ENCODE measurements at places on chromosomes 11 and 22.

- no peak for DNase-seq
Measured at GRCh38 chr11:102012946-102013345, 34.3 kb upstream of the CFAP300 start.

DNA sequence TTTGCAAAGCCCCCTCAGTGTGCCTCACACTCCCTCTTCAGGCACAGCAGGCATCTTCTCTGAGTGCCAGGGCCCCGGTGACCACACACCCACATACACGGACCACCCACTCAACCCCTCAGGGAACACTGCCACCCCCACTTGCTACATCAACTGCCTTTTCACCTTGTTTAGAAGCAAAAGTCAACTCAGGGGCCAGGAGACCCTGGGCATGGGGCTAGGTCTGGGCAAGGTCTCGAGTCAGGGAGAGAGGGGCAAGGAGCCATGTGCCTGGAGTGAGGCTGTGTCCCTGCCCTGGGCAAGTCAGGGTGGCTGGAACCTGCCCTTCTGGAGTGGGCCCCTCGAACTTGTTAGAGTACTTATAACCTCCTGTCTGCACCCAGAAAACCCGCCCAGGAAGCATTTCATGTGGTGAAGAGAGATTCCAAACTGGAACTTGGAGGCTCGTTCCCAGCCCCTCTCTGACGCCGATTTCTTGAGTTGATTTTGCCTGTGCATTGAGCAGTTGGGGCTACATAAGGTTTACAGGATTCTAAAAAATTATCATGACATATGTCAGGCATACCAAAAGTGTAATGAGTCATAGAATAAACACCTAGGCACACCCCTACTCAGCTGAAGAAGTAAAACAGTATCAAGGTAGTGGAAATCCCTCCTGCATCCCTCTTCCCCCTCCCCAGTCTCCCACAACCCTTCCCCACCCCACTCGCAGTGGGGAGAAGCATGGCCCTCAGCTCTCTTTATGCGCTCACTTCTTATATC, 74.3 kb downstream of the MYEOV start:
- DNase-seq: no peak

GRCh38 chr22:31526270-31526669, 29.9 kb downstream of the SFI1 start:
- DNase-seq: no peak

DNA sequence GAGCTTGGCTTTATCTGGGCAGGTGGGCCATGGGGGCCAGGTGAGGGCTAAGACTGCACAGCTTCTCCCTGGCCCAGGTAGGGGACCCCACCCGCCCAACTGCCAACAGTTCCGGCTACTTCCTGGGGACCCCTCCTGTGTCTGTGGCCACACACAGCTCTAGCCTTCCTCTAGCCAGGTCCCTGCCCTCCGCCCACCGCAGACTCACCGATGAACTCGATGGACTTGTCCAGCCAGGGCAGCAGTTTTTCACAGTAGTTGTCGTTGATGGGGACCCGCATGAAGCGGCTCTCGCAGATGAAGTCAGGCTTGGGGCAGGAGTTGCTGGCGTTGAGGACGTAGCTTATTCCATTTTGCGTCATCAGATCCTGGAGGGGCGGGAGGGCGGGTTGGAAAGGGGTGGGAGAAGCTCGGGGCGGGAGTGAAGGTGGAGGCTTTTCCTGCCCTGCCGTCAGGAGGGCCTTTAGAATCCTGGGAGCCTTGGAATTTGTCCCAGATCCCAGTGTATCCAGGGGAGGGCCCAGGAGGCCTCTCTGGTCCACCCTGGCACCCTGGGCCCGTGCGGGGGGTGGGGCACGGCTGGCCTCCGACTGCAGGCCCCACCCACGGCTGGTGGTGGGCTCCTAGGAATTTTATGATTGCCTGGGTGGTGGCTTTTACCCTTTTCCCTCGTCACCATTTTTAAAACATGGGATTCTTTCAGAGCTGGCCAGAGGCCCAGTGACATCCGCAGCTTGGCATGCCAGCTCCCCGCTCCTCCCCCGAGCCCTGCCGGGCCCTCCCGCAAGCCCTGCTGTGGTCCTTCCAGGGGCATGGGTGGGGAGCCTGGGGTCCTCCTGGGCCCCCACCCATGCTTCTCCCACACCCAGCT, 13.9 kb downstream of the DUSP8 start:
- DNase-seq: no peak

DNA sequence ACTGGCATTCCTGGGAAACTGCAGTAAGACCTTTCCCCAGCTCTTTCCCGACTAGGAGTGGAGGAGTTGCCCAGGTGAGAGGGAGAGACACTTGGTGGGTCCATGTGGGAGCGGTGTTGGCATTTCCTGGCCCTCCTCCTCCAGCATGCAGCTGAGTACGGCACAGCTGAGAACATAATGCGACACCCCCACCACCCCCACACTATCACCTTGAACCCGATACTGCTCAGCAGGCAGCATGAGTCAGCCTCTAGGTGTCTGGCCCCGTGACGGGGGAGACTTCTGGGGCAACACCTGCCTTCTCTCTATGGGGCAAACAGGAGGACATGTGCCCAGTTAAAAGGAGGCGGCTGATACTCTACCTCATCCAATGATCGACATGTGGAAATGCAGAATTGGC, 64.4 kb downstream of the PKNOX2 start:
- no peak for DNase-seq

- DNase-seq: no peak
Measured at GRCh38 chr22:39301926-39302325, 17.5 kb downstream of the RPL3 start.

GRCh38 chr22:19222242-19223005, 43.9 kb upstream of the SLC25A1 start:
- DNase-seq: no peak

- DNase-seq: no peak
Measured at GRCh38 chr11:125157118-125157733, 7.3 kb upstream of the PKNOX2 start.

DNA sequence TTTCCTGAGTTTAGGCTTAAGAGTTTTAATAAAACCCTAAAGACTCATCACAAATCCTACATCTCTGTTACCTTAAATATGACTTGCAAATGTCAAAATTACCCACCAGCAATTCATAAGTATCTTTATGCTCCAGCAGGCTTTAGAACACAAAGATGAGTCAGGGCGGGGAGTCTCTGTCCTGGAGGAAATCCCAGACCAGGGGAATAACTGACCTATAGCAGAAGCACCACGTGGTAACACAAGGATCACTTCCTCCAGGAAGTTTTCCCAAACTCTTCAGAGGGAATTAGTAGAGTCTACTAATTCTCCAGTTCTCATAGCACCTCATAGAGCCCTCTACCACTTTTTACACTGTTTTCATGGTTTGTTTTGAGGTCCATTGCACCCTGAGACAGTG, 217.0 kb downstream of the NAV2 start:
- no peak for DNase-seq

- DNase-seq: no peak
Measured at GRCh38 chr11:27841023-27841422, 140.8 kb upstream of the BDNF start.

DNA sequence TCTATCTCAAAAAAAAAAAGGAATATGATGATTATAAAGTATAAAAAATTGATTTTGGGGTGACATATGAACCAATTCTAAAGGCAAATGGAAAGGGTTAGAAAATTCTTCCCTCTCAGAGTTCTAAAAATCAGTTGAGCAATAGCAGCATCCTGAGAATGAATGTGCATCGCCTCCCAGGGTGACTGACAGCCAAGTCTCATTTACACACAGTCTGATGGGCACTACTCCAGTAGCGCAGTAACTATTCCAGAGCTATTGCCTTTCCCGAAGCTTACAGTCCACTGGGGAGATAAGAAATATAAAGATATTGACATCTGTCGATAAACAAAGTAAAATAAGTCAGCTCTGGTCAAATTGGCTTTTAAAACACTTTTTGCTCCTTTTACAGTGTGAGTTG, 32.3 kb upstream of the SORL1 start:
- DNase-seq: no peak

DNA sequence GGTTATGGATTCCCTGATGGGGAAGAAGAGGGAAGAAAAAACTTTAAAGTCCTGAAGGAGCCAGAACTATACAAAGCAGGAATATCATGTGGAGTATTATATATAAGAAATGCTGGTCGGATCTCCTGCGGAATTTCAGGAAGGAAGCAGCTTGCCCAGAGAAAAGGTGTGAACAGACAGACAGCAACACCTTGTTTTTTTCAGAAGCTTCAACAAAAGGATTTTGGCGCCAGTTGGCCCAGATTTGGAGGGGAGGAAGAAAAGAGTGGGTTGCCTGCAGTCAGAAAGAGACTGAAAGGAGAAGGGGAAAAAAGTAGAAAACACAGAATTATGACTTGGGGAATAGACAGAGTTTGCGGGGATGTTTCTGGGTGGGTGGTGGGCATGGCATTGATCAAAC, 45.2 kb downstream of the SEZ6L start:
- no peak for DNase-seq

- DNase-seq: no peak
Measured at GRCh38 chr22:36267058-36267457, 14.1 kb downstream of the APOL1 start.

GRCh38 chr11:12211331-12212065, 101.1 kb downstream of the MICAL2 start:
- no peak for DNase-seq

DNA sequence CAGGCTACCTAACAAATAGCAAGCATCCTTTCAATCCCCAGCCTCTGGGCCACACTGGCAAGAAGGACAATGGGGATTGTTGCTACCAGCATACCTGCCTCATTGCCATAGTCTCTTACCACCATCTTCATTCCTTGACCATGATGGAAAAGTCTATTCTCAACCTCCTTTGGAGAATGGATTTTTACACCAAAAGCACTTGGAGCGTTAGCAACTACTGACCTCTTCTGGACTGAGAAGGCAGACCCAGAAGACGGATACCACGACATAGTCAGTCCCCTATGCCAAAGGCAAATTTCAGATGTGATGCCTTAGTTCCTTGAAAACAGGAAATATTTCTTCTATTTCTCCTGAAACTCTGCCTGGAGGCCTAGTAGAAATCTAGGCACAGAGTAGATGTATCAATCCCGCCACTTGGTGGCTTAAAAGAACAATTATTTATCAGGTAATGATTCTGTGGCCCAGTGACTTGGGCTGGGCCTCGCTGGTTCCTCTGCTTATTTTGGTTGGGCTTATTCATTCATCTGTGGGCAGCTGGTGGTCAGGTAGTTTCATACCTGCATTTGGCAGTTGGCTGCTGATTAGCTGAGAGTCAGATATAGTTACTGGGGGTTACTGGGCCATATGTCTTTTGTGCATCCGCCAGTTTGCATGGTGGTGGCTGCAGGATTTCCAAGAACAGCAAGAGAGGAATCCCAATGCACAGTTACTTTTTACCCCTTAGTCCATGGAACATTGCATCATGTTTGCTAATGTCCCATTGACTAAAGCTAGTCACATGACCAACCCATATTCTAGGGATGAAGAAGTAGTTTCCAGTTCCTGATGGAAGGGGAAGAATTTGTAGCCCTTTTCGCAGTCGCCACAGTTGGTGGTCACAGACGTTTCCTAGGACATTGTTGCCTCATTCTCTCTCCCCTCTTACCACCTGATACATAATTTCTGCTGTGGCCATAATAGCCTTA, 75.2 kb downstream of the DHCR7 start:
- DNase-seq: no peak

DNA sequence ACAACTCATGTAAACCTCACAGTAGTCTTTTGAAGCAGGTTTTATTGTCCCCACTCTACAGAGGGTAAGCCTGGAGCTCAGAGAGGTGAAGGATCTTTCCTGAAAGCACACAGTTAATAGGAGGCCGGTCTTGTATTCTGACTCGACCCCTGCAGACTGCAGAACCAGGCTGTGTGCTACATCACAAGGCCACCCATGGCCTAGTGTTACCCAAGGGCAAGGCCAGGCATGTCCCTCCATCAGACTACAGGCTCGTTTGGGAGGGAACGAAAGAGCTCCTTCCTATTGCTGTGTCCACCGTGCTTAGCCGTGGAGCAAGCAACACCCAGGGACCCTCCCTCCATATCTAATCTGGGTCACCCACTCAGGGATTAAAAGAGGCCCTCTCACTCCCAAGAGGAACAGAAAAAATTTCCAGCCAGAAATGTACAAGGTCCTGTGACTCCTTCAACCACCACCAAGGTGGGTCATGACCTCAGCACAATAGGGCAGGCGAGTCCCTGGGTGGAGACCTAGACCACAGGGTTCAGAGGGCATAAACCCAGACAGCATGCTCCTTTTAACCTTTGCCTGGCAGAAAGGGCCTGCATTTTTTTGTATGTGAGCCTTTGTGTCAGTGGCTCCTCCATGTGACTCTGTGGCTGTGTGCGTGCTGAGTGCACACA, 6.3 kb upstream of the SMIM35 start:
- DNase-seq: no peak

DNA sequence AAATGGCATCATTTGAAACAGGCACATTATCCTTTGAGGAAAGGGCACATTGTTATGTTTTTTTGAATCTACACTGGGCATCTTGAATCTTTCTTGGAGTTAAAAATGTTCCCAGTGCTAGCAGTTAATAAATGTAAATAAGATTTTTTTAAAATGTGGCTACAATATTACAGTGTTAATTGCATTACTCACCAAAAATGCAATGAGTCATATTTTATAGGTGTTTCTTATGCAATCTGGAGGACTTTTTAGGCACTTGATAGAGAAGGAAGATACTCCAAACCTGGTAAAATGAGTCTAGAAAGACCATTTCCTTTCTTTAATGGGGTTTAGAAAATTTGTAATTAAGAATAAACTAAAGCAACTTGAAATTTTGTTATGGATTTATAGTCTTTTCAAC, 238.0 kb downstream of the METTL15 start:
- DNase-seq: no peak

DNA sequence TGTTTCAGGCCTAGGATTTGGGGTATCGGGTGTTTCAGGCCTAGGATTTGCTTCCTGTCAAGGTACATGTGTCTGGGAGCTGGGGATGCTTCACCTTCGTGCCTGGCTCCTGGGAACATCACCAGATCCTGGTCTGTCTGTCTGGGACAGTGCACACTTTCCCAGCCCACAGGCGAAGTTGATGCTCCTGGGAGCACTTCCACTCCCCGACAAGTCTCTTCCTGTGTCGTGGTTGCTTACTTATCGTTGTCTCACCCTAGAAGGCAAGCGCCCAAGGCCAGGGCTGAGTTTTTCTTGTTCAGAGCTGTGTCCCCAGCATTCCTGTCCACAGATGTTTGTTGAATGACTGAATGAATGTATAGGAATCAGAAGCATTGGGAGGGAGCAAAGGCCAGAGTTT, 71.5 kb downstream of the LINC01488 start:
- no peak for DNase-seq

- DNase-seq: no peak
Measured at GRCh38 chr11:129412494-129412893, 36.8 kb downstream of the BARX2 start.

- DNase-seq: peak; percentile 87
Measured at GRCh38 chr22:36409911-36410756, 22.4 kb upstream of the MYH9 start.

GRCh38 chr11:17508306-17508705, 31.7 kb upstream of the ABCC8 start:
- DNase-seq: no peak

DNA sequence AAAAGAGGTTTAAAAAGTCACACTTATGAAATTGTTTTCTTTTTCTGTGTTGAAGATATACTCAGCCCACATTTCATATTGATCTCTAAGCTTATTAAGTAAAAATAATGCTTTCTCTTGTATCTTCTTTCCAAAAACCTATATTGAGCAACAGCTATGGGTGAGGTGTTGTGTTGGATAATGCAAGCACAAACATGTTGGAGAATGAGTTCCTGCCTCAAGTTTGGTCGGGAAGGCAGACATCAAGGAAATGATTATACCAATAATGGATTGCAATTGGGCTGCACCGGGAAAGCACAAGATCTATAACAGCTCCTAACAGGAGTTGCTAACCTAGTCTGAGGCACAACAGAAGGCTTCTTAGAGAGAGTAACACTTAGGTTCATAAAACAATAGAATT, 308.9 kb upstream of the MPPED2 start:
- DNase-seq: no peak
